ENCODE measurements at places on chromosomes 6 and 20.

DNA sequence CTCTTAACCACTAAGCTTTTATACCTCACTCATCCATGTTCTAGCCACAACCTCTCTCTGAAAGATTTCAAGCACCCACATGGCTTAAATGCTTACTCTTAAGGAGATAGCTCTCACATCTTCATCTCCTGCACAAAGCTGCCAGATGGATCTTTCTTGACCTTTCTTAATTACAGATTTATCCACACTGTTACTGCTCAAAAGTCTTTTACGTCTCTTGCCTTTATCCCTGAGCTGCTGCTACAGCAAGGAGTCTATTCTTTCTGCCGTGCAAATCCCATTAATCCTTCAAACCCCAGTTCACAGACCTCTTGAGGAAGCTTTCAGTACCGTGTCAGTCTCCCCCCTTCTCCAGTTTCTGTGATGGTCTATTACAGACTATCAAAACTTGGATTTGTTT is 54.6 kb downstream of the B4GALT5 start:
- DNase-seq, result no peak

GRCh38 chr6:1470040-1470439 is 80.7 kb downstream of the FOXF2 start:
- no peak for DNase-seq

DNA sequence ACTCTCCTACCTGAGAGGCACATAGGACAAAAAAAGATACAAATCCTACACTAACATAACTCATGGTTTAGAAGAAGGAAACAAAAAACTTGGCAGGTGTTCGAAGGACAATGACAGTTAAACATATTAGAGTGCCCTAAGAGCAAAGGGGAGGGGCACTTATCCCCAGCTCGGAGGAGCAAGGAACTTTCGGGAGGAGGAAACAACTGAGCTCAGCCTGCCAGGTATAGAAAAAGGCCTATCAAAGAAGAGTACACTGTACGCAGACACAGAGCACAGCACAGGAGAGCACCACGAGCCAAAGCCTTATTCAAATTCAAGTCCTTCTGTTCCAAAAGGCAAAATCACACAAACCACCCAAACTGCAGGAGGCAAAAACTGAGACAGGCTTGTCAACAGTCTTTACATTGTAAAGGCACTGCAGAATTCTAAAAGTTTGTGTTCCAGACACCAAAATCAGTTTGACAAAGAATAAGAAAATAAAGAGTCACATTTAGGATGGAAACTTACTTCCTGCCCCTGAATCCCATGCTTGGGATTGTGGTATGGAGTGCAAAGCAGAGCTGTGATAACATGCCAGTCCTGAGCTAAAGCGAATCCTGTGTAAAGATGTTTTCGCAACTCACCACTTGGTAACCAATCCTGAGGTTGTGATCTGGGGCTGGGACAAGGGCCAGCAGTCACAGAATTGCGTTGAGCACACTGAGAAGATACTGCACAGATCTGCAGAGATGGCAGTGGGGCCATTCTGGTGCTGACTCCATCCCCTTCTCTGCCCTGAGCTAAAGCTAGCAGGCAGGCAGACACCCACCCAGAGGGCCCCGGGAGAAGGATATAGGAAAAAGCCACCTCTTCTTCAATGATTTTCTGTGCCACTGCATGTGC is 108.6 kb downstream of the CHD6 start:
- no peak for DNase-seq

DNA sequence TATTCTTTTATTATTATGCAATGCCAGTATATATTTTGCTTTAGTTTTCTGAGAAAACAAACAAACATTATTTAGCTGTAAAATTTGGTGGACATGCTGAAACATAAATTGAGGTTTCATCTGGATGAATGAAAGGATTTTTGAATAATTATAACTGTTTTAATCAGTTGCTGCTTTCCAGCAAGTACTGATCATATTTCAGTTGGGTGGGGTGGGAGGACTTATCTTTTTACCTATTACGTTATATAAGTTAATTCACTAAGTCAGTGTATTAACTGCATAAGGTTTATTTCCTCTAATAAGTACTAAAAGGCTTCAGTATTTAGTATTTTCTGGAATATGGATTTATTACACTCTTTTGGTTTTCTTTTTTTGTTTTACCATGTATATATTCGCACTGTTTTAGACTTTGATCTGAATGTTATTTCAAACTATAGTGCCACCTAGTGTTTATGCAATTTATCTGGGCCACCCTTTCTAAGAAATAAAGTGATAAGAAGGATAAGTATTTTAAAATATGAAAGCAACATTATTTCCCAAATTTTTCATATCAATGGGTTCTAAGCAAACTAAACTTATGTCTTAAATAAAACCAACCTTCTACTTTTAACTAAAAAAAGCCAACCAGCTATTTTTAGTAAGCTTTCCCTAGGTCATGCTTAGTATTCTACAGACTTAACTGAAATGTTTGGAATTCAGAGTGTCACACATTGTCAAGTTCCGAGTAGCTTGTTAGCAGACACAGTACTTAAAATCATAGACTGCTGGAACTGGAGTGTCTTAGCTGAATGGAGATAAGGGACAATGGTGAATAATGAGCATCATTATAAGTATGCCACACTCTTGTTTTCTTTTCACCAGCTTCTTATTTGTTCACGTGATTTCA is 105.4 kb upstream of the MCHR2 start:
- DNase-seq, result no peak

GRCh38 chr6:24469811-24470210 is 19.6 kb downstream of the GPLD1 start:
- no peak for DNase-seq

- no peak for DNase-seq
These were observed 1.4 kb upstream of the MAN1A1 start for GRCh38 chr6:119350952-119351372.

DNA sequence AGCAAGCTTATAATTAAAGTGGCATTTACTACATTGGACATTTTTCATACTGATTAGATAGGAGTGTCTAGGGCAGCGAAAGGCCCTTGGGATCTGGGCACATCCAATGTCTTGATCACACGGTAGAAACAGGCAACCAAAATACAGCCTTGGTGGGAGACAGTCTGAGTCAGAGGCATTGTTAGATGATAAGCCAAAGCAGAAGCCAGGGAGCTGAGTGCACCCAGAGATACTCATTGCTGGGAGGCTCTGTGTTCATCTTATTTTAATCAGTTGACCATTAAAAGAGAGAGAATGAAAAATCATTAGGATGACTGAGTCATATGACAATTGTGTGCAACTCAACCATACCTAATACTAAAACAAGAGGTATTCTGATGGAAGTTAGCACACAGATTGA is 109.5 kb downstream of the LCA5 start:
- DNase-seq, result no peak

DNA sequence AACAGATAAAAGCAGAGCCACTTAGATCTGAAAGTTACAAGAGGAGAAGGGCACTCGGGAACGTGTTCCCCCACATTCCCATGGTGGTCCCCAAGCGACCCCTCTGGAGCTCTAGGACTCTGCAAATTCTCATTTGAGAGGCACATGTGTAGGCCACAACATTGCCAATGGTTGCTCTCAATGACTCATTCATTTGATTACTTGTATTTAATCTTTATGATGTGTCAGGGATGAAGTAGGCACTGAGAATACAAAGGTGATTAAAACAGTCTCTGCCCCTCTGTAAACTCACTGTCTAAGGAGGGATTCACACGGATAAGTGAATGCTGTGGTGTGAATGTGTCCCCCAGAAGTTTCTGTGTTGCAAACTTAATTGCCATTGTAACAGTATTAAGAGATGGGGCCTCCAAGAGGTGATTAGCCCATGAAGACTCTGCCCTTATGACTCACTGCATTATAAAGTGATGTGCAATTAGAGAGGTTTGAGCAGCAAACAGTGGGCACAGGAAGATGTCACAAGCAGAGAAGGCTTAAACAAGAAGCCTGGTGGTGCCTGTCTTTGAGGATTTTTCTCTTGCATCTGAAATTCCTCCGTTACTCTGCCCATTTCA is 34.0 kb upstream of the TRAM2 start:
- no peak for DNase-seq

- no peak for DNase-seq
These were observed 33.0 kb downstream of the CARMIL1 start for GRCh38 chr6:25312034-25312620.

DNA sequence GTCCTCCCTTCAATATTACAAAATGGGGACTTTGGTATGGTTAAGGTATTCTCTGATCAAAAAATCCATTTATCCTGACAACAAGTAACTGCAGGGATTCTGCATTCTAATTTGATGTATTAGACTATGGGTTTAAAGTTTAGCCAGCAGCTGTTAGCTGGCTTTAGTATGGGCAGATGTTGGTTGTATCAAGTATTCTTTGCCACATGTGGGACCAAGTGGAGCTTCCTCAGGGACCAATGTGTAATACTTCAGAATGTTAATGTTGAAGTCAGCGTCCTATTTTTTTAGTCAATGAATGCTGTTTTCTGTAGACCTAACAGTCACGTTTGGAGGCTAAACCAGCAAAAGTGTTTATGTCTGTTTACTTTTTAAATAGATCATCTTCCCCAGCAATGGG is 41.4 kb downstream of the MOXD1 start:
- DNase-seq, result no peak

GRCh38 chr20:891706-892080 is 24.4 kb downstream of the ANGPT4 start:
- no peak for DNase-seq

- DNase-seq, result no peak
These were observed 138.4 kb downstream of the TAF4 start for GRCh38 chr20:61927193-61927825.

All from activated CD8-positive, alpha-beta memory T cell treated with anti-CD3 and anti-CD28 coated beads for 24 hours (primary cell).